Astrocyte (in vitro differentiated cells and primary cell): ENCODE measurements at places on chromosomes 3 and 15. TPM values are rescaled to one million over a fixed set of nuclear protein-coding genes. Genes with fewer than 3 reads are reported as not detected.

- no peaks in the 10 kb centered on the region for H3K4me1 ChIP-seq
- H3K27me3 ChIP-seq, result no peaks in the 10 kb centered on the region
- peak overlapping the region; percentile 41 for H3K27ac ChIP-seq
- peak; percentile 94 for DNase-seq
- H3K4me3 ChIP-seq, result no peak overlapping the region
Observed at GRCh38 chr3:21390856-21391255, 360.2 kb downstream of the ZNF385D start.

DNA sequence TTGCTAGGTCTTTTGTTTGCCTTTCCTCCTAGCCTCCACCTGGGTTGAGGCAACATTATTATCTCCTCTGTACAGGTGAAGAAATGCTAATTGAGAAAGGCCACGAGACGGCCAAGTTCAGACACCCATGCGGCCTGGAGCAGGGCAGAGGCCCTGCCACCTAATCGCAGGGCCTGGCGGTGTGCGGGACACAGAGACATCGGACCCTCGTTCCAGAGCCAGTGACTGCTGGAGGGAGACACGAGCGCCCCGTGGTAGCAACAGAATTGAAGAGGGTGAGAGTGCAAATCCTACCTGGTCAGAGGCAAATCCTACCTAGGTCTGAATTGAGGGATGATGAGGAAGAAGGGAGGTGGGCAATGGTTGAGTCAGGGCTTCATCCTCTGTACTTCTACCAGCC lies 113.8 kb upstream of the MEF2A start:
- H3K36me3 ChIP-seq, result no peaks in the 10 kb centered on the region
- no peak overlapping the region for H3K27ac ChIP-seq
- H3K4me1 ChIP-seq, result peaks cover 47% of the 10 kb centered on the region
- no peak for DNase-seq
- H3K4me3 ChIP-seq, result no peak overlapping the region
- no peaks in the 10 kb centered on the region for H3K27me3 ChIP-seq

GRCh38 chr15:31228980-31229826 lies 97.4 kb upstream of the KLF13 start:
- no peaks in the 10 kb centered on the region for H3K36me3 ChIP-seq
- H3K27ac ChIP-seq, result no peak overlapping the region
- H3K27me3 ChIP-seq, result peaks cover 7% of the 10 kb centered on the region
- H3K4me1 ChIP-seq, result peaks cover under 1% of the 10 kb centered on the region

DNA sequence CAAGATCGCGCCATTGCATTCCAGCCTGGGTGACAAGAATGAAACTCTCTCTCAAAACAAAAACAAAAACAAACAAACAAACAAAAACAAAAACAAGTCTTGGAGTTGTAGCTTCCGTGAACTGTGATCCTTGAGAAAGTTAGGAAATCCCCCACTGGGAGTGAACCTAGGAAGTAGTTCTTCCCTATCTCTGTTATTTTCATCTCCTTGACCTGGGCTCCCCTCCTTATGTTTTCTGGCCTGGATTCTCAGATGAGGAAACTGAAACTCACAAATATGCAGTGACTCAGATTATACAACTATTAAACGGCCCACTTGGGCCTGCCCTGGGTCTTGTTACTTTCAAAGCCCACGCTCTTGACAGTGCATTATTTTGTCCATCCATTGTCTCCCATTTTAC lies 29.7 kb downstream of the SAXO2 start:
- H3K4me3 ChIP-seq, result no peak overlapping the region
- H3K4me1 ChIP-seq, result no peaks in the 10 kb centered on the region
- no peak overlapping the region for H3K27ac ChIP-seq

DNA sequence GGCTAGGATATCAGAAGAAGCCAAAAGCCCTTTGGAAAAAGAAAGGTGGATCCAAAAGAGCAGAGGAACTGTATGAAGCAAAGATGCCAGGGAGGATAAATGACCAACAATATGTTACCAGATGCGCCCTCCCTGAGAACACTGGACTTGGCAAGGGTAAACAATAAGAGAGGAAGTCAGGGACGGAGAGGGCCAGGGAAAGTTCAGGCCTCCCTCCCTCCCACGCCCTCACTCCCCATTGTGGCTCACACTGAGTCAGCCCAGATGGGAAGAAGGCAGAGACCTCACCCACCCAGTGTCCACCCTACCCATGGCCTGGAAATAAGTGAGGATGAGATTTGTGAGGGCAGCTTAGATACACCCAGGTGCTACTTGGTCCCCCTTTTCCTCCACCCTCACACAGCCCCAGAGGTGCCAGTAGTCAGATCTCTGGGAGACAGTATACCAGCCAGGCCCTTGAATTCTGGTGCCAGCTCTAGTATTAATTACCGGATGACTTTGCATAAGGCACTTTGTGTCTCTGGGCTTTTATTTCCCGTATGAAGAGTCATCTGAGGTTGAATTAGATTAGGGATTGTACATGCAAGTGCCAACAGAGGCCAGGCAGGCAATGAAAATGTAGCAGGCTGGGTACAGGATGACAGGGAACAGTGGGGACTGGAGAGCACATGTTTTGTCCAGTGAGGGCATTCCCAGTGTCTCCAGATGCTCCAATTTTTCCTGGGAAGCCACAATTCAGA lies 35.1 kb upstream of the FRMD4B start:
- peak; percentile 36 for DNase-seq
- H3K27me3 ChIP-seq, result no peaks in the 10 kb centered on the region
- H3K27ac ChIP-seq, result no peak overlapping the region
- no peaks in the 10 kb centered on the region for H3K4me1 ChIP-seq
- H3K36me3 ChIP-seq, result no peaks in the 10 kb centered on the region

- no peak overlapping the region for H3K4me3 ChIP-seq
- no peak for DNase-seq
- H3K27ac ChIP-seq, result no peak overlapping the region
- H3K4me1 ChIP-seq, result peaks cover 40% of the 10 kb centered on the region
- no peaks in the 10 kb centered on the region for H3K36me3 ChIP-seq
Observed at GRCh38 chr3:15273227-15273626, 59.2 kb downstream of the SH3BP5 start.

Gene LRRC31
- total RNA-seq, result 0.16 TPM in 1 of 2 replicates, not detected in the other

Gene PLA2G4E
- not detected in 2 replicates for total RNA-seq

Gene GP5
- total RNA-seq, result 0.10 TPM in 1 of 2 replicates, not detected in the other

DNA sequence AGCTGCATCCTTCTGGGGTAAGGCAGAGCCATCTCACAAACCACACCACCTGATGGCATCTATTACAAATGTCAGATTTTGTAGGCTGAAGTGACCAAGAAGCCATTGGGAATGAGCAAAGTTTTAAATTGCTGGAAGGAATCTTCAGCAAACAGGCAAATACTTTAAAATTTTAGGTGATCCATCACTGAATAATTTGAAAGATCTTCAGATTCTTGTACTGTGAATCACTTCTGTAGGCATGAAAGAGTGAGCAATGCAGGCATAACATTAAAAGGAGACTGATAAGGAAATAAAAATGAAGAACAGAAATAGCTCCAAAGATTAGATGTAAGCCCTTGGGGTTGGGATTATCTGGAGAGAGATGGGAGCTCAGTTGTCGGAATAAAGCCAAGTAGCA lies 36.0 kb upstream of the ALDH1L1 start:
- H3K36me3 ChIP-seq, result no peaks in the 10 kb centered on the region
- H3K27me3 ChIP-seq, result no peaks in the 10 kb centered on the region
- H3K4me1 ChIP-seq, result peaks cover 20% of the 10 kb centered on the region
- H3K4me3 ChIP-seq, result no peak overlapping the region
- peak; percentile 66 for DNase-seq
